ENCODE measurements at places on chromosomes 3 and 15.
A peak's percentile ranks its signal among the peaks of the same experiment; 100 is the strongest.

DNA sequence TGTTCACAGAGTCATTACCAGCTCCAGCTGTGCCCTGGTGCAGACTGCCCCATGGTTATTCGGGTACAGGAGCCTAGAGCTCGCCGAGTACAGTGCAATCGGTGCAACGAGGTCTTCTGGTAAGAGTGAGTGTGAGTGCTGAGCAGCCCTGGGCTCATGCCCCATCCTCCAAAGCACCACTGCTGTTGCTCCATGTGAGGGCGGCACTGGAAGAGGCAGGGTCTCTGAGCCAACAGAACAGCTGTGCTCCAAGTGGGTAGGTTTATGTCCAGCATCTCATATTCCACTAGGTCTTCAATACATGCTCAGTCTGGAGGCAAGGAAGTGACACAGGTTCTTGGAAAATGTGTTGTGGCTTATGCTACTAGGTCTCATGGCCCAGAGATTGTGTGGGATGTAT is 19.5 kb upstream of the P4HTM start:
- no peak for DNase-seq

GRCh38 chr3:53044711-53045517 is 959 bp downstream of the SFMBT1 start:
- DNase-seq = peak; percentile 34

- no peak for DNase-seq
Observed at GRCh38 chr15:59694779-59695178, 5.7 kb upstream of the BNIP2 start.

- DNase-seq = no peak
Observed at GRCh38 chr3:11156026-11156410, 1.7 kb downstream of the HRH1 start.

DNA sequence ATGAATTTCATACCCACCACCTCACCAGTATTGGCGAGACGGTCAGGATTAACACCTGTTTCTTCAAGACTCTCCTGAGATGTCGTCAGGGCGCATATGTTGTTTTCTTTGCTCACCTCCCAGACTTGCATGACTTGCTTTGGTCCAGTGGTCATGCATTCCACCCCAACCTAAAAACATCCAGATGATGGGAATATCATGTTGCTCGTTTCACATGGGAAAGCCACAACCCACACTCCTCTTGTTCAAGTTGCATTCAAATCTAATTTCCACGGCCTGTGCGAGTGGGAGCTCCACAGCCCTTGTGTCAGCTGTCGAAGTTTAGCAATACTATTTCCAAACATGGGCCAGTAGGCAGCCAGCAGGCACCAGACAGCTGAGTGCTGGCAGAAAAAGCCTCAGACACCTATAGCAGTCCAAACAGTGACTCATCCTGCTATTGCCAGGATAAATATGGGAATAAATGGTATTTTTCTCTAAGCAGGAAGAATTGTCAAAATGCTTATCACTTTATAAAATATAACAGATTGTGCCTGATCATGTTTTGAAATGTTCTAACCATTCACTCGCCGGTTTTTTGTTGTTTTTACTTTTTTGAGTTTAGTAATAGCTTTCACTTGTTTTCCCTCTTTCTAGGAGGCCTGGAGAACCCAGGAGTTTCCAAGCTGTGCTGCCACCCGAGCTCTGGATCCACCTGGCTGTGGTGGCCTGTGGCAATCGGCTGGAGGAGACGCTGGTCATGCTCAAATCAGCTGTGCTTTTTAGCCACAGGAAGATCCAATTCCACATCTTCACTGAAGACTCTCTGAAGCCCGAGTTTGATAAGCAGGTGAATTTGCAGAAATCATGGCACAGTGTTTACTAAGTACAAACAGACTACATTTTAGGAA is 20.1 kb downstream of the GXYLT2 start:
- no peak for DNase-seq

DNA sequence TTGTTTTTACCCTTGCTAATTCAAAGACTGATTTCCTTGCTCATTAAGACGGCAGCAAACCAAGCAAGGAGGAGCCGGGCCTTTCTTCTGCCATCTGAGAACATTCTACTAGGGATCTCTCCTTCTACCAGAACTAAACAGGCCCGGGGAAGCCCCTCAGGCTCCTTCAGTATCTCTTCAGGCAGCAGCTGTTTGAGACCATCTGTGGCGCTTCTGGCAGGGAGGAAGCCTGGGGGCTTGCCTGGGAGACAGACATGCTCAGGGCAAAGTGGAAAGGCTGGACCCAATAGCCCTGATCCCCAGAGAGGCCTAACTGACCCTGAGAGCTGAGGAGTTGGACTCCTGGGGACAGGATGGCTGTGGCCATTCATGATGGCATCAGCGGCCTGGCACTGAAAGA is 67.9 kb downstream of the FEM1B start:
- no peak for DNase-seq

DNA sequence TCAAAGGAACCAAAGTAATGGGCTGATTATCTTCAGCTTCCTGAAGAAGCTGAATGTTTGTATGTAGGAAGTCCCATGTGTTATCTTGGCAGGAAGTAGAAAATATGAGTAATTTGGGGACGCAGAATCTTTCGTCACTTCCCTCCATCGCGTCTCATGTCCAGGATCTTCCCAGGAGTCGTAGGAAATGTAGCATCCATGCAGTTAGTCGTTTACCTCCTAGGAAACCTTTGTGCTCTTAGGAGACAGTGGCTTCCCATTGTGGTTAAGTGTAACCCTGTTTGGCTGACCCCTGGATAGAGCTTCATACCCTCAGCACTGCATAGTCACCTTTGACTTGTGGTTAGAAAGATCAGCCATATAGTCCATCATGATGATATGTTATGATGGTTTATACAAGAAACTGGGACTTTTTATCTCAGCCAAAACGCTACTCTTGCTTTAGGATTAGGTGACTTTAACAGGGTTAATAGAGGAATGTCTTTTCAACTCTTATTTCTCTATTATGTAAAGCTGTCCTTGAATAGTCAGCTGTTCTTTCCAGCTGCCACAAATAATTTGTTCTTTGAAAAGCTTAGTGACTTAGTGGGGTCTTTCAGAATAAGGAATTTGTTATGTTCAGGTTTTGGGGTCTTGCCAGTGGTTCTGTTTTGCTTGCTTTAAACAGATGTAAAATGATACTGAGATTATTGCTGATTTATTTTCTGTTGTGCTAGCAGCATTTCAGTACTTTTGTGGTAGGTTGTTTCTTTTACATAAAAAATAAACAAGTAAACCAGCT is 92.2 kb downstream of the KLHL25 start:
- DNase-seq = no peak

- no peak for DNase-seq
Observed at GRCh38 chr3:79973482-79973881, 205.7 kb upstream of the ROBO1 start.

GRCh38 chr3:192861972-192862371 is 55.7 kb downstream of the MB21D2 start:
- DNase-seq = no peak

- DNase-seq = peak; percentile 73
Observed at GRCh38 chr15:43977072-43977884, 150.5 kb downstream of the WDR76 start.

- no peak for DNase-seq
Observed at GRCh38 chr15:40297356-40297755, 10.4 kb downstream of the PLCB2 start.

DNA sequence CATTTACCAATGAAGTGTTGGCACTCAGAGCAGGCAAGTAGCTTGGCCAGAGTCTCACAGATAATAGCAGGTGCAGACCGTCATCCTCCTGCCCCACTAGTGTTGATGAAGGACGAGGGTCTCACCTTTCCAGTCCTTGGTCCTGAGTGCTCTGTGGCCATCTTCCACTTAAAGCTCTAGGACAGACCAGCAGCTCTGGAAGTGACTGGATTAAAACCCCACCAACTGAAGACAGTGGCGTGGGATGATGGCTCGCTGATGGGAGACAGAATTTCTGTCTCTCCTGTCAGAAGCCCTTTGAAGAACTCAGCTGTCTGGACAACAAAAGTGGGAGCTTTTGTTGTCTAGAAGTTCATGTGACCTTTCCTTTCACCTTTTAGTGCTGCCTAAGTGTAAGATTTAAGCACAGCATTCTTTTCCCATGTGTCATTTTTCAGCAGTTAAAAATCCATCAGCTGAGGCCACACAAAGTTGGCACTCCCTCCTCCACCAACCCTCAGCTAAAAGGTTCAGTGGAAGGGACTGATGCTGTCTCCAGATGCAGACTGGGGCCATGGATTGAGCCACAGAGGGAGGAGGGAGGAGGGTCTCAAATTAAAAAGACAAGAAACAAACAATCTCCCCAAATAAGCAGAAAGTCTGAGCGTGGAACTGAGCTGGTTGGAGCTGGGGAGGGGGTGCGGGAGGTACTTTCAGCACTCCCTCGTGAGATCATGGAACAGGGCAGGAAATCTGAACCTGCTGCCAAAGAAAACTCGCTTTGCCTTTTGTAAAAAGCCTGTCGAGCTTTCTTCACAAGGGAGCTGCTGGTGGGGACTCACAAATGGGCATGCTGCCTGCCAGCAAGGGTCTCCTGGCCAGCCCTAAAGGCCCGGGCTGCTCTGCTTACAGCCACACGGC is 148.5 kb upstream of the CTDSPL start:
- DNase-seq = no peak

GRCh38 chr3:148428862-148429605 is 268.7 kb upstream of the AGTR1 start:
- DNase-seq = no peak

DNA sequence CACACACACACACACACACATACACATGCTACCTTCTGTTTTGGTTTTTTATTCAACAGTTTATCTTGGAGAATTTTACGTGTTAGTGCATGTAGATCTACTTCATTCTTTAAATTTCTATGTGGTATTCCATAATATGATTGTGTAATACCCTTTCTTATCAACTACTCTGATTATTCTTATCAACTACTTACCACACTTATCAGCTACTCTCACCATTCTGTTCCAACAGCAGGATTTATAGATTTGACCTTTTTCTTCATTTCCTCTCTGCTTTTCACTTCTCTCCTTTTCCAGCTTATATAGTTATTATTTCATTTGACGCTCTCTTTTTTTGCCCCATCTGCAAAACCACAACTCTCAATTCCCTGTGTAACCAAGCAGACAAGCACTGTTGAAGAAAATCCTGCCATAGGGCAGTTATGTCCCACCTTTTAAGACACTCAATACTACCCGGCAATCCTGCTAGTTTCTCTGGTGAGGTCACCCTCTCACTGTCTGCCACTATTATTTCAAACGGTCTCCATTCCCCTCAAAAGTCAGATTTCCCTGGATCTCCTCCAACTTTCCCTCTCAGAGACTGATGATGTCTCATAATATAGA is 56.9 kb upstream of the SATB1 start:
- DNase-seq = no peak

GRCh38 chr3:114363554-114364202 is 69.8 kb downstream of the TIGIT start:
- no peak for DNase-seq

GRCh38 chr3:123042413-123042812 is 14.8 kb upstream of the SEMA5B start:
- DNase-seq = no peak

- no peak for DNase-seq
Observed at GRCh38 chr3:46660543-46661523, 32.6 kb downstream of the ALS2CL start.

DNA sequence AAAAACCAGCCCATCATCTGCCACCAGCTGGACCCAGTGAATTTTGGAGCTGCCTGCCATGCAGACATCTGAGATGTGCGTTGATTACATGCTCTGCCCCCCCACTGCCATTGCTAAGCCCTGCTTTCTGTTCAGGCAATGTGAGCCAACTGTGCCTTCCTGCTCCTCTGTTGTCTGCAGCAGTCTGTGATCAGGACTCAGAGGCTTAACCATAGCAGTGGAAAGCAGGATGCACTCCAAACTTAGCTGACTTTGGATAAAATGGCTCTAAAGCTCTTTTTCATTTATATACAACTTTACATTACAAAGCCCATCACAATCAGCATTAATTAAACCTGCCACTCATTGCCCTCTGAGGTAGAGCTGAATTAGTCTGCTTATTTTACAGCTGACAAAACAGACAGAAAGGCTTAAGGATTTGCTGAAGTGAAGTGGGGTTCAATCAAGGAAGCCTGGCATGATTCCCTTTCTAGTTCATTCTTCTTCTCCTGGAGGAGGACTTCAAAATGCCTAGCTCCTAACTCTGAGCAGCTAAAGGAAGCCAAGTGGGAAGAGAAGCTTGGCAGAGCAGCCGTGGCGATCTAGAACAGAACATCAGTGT is 15.7 kb upstream of the RPS27L start:
- no peak for DNase-seq

GRCh38 chr3:195153653-195154052 is 117.3 kb downstream of the XXYLT1 start:
- no peak for DNase-seq

DNA sequence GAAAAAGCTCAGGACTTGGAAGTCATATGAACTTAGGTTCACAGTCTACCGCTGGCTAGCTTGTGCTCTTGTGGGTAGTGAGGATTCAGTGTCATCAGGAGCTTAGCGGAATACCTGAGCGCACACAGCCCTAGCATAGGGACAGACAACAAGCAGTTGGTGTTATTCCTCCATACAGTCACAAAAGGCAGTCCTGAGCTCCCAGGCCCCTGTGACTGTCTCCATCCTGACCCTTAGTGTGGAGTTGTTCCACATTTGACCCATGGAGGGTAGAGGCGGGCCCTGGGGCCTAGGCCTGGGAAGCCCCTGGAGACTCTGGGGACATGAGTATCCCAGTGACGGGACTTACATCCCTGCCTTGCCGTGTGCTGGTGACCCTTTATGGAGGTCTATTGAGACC is 131.5 kb upstream of the PLXNA1 start:
- DNase-seq = no peak

GRCh38 chr3:79233431-79234060 is 534.3 kb downstream of the ROBO1 start:
- no peak for DNase-seq

All from stimulated activated CD4-positive, alpha-beta T cell treated with anti-CD3 and anti-CD28 coated beads, Interleukin-1b, Interleukin-23, amount 100 ng/mL, for 48 hours (primary cell).